CD4-positive, alpha-beta T cell treated with Interferon alpha-2 for 1 hour (primary cell): ENCODE measurements at places on chromosomes 3 and 15.
A peak's percentile ranks its signal among the peaks of the same experiment; 100 is the strongest.

DNA sequence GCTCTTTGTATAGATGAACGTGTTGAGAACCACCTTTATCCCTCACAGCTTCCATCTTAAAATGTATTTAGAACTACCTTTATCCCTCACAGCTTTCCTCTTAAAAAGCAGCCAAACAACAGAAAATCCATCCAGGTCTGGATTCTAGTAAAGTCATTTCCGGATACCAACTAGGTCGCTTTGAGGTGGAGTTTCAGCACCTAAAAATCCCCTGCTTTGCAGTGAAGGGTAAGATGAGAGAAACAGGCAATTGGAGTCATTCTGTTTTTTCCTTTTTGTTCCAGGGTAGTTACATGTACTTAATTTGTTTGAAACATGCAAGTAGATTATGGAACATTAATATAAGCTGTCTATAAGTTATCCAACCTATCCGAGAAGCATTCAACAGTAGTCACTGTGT lies 192.0 kb downstream of the UBE2E2 start:
- no peak for DNase-seq

DNA sequence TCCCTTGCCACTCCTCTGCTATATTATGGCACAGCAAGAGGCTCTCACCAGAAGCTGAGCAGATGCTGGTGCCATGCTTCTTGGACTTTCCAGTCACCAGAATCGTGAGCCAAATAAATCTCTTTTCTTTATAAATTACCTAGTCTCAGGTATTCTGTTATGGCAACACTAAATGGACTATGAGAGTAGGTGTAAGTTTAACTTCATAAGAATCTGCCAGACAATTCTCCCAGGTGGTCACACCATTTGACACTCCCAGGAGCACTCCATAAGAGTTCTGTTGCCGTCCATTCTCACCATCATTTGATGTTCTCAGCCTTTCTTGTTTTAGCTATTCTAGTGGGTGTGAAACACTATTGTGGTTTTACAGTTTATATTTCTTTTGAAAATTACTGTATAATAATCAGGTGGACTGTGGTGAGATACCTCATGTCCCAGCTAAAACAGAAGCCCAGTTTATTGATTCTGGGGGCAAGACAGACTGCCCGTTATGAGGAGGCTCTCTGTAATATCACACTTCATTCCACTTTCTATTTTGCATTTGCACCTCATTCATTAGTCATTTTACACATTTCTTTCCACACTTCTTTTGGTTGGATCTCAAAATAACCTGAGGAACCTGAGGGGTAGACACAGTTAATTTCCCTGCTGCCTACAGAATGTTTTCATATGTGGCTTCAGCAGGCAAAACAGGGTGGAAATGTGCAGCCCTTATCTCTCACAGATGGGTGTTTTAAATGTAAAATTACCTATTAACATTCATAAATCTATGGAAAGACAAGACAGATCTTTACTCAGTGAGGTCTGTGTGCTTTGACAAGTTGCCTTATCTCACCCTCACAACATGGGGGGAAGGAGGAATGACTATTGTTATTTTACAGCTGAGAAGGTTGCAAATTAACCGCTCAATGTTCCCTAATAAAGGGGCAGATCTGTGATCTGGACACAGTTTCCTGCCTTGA lies 42.1 kb downstream of the CDCP1 start:
- no peak for DNase-seq

GRCh38 chr3:171121801-171122200 lies 95.3 kb upstream of the SLC2A2 start:
- DNase-seq, result no peak

DNA sequence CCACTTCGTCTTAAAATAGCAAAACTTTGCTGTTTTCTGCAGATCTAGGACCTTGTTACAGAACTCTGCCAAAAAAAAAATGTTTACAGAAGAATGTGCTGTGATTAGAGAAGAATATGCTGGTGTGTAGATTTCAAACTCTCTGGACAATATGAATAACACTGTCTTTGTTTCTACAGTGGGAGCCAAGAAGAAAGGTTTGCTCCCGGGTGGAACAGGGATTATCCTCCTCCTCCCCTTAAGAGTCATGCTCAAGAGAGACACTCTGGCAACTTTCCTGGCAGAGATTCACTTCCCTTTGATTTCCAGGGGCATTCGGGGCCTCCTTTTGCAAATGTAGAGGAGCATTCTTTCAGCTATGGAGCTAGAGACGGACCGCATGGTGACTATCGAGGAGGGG lies 27.3 kb downstream of the RBM6 start:
- DNase-seq, result no peak

DNA sequence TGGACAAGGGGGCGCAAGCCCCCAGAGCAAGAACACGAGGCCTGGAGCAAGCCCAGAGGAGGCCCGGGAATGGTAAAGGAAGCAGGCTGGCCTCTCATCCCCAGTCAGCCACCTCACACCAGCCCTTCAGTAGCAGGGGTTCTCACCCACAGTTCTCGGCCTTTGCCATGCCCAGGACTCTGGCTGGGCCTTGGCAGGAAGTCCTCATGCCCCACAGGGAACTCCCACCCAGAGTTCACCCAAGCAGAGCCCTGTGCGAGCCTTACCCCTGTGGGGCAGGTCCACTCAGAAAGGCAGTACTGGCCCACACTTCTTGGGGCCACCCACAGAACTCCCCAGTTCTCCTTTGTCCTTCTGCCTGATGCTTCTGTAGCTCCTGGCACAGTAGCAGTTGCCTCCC lies 30.3 kb downstream of the CYP11A1 start:
- DNase-seq, result no peak

- no peak for DNase-seq
Measured at GRCh38 chr15:73925848-73926218, 429 bp upstream of the LOXL1 start.

DNA sequence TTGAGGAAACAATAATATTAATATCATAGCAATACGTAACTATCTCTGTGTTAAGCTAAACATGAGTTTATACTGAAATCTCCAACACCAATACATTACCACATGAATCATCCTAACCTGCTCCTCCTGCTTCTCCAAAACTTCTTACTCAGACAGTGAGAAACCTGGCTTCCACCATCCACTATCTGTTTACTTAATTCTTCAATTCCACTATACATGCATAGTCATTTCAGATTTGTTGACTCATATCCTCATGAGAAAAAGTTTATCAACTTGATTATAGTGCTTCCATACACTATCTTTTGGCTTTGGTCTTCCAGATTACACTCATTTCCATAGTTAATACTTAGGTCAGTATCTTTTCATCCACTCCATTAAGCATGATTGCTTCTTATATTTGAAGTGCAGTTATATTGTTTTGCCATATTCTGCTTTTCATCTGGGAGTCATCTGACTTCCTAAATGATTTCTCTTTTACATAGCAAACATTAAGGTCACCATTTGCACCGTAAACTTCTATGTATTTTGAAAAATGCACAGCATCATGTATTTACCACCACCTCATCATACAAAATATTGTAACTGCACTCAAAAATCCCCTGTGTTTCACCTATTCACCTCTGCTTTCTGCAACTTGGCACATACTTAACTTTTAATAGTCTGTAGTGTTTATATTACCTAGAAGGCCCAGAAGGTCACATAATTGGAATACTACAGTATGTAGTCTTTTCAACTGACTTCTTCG lies 970.6 kb downstream of the DIPK2A start:
- DNase-seq, result no peak

GRCh38 chr3:178712247-178712646 lies 176.0 kb downstream of the KCNMB2 start:
- no peak for DNase-seq

DNA sequence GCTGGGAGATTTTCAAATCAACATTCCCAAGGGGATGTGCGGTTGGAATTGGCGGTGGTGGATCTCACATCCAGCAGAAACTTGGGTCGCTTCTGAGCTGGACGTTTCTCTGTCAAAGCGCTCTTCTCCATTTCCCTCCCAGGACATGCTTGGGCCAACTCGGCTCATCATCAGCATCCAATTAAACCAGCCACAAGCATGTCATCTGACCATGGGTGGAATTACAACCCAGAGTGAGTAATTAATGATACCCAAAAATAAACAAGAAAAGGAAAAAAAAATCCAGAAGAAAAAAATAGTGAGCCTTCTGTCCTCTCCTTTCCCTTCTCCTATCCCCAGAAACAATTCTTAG lies 111.2 kb downstream of the XXYLT1 start:
- DNase-seq, result no peak

- no peak for DNase-seq
Measured at GRCh38 chr3:74403307-74403706, 211.2 kb downstream of the CNTN3 start.

GRCh38 chr15:82810061-82810889 lies 847 bp downstream of the WHAMM start:
- peak; percentile 48 for DNase-seq

- DNase-seq, result no peak
Measured at GRCh38 chr15:66278671-66279070, 14.7 kb upstream of the DIS3L start.
